ENCODE measurements at places on chromosomes 6 and 20.

GRCh38 chr6:93104195-93104817, 315.1 kb downstream of the EPHA7 start:
- DNase-seq: no peak

GRCh38 chr6:31710523-31711219, 4.0 kb downstream of the LY6G6F start:
- DNase-seq: no peak

GRCh38 chr6:116019428-116019827, 41.3 kb downstream of the FRK start:
- no peak for DNase-seq

DNA sequence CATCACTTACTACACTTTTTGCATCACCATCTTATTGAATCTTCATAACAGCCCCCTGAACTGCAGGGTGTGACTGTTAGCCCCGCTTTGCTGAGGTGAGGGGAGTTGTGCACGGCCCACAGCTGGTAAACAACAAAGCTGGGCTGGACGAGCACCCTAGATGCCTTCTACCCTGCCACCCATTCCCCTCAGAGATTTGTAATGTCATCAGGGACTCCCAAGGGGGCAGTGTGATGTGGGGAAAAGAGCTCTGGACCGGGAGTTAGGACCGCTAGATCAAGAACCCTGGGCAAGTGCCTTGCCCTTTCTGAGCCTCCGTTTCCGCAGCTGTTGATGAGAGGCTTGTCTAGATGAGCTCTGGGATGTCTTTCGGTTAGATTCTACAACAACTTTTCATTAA, 20.9 kb downstream of the PKIG start:
- DNase-seq: no peak

DNA sequence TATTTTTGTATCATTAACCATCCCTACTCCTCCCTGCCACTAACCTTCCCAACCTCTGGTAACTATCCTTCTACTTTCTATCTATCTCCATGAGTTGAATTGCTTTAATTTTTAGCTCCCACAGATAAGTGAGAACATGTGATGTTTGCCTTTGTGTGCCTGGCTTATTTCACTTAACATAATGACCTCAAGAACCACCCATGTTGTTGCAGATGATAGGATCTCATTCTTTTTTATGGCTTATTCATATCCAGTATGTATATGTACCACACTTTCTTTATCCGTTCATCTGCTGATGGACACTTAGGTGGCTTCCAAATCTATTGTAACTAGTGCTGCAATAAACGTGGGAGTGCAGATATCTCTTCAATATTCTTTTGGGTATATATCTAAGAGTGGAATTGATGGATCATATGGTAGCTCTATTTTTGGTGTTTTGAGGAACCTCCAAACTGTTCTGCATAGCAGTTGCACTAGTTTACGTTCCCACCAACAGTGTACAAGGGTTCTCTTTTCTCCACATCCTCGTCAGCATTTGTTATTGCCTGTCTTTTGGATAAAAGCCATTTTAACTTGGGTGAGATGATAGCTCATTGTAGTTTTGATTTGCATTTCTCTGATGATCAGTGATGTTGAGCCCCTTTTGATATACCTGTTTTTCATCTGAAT, 201.4 kb downstream of the ARHGAP18 start:
- DNase-seq: no peak

- no peak for DNase-seq
Measured at GRCh38 chr20:1085492-1086276, 32.7 kb upstream of the PSMF1 start.

- DNase-seq: no peak
Measured at GRCh38 chr6:52529311-52529710, 47.5 kb downstream of the TRAM2 start.

GRCh38 chr6:2596222-2596621, 154.5 kb downstream of the MYLK4 start:
- no peak for DNase-seq

GRCh38 chr6:101614774-101615173, 221.3 kb downstream of the GRIK2 start:
- no peak for DNase-seq

GRCh38 chr20:46883892-46884291, 10.8 kb upstream of the EYA2 start:
- DNase-seq: no peak

DNA sequence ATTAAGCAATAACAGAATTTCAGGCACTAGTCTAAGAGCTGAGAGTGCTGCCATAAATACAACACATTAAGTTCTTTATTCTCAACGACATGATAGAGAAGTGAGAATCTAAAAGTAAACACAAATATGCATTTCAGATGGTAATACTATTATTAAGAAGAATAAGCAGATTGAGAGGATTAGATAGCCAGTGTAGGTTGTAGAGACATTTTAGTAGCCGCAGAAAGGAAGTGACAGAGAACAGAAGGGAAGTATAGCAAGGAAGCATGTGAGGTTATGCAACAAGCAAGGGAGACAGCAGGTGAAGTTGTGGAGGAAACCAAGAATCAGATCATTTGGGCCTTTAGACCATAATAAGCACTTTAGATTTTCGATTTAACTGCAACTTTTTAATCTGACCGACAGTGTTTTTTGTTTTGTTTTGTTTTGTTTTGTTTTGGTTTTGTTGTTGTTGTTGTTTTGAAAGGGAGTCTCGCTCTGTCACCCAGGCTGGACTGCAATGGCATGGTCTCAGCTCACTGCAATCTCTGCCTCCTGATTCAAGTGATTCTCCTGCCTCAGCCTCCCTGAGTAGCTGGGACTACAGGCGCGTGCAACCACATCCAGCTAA, 737.0 kb upstream of the ADGRB3 start:
- no peak for DNase-seq

DNA sequence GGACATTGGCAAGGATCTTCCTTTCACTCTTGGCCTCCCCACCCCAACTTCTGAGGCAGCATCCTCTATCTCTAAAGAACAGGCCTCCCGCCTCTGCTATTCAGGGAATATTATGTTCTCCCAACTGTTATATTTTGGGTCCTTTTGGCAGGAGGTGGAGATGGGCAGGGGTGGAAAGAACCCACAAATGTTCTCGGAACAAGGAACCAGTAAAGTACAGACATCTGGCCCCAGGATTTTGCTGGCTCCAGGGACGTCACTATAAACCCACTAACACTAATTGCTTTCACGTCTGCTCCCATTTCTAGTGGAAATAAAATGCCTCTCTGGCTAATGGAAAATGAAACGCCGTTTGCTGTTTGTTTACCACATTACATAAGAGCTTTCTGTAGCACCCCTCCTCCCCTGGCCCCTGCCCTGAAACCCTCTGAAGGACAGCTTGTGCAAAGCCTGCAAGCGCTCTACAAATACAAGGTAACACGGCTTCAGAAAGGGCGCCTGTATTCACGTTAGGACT, 77.7 kb upstream of the TBC1D7 start:
- DNase-seq: no peak

GRCh38 chr6:35016502-35017321, 124.4 kb downstream of the TCP11 start:
- no peak for DNase-seq

DNA sequence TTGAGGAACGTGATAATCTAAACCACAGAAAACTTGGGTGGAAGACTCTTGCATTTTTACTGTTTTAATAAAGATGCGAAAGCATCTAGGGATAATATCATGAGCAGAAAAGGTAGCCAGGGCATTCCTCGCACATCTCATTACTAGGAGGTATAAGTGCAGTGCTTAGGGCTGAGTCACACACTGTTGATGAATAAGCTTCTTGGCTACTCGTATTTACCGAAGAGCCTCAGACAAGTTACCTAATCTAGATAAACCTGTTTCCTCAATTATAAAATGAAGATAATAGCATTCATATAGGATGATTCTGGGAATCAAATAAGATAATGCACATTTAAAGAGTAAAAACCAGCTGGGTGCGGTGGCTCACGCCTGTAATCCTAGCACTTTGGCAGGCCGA, 780 bp upstream of the KIAA0319 start:
- DNase-seq: no peak

DNA sequence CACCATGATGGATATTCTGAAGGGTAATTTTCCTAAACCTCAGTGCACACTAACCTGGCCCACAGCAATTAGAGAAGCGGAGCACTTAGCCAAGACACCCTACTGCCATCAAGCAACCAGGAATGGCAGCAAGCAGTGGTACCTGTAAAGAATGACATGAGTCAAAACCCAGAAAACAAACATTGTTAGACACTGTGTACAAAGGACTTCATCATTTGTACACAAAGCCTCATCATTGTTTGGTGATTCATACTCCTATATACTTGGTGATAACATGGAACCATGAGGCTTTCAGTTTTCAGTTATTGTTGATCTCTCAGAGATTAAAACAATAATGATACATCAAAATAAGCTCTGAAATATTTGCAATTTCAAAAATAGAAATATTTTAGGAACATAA, 74.6 kb downstream of the MLIP start:
- no peak for DNase-seq

GRCh38 chr6:155530219-155530834, 74.7 kb upstream of the NOX3 start:
- no peak for DNase-seq

GRCh38 chr6:11685481-11686093, 93.0 kb downstream of the ADTRP start:
- no peak for DNase-seq

DNA sequence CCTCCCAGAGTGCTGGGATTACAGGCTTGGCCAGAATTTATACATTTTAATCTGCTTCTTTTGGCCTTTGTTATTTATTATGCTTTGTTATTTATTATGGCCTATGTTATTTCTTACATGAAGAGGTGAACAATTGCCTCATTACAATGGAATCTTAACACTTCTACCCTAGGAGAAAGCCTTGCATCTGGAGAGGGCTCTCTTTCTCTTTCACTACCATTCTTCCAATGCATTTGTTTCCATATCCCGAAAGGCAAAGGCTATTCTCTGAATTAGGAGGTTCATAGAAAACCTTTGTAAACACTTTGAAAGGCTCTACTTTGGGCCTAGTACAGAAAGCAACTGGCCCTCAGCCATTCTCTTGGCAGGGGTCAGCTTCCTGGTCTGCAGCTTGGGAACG, 19.9 kb upstream of the DEK start:
- DNase-seq: no peak

DNA sequence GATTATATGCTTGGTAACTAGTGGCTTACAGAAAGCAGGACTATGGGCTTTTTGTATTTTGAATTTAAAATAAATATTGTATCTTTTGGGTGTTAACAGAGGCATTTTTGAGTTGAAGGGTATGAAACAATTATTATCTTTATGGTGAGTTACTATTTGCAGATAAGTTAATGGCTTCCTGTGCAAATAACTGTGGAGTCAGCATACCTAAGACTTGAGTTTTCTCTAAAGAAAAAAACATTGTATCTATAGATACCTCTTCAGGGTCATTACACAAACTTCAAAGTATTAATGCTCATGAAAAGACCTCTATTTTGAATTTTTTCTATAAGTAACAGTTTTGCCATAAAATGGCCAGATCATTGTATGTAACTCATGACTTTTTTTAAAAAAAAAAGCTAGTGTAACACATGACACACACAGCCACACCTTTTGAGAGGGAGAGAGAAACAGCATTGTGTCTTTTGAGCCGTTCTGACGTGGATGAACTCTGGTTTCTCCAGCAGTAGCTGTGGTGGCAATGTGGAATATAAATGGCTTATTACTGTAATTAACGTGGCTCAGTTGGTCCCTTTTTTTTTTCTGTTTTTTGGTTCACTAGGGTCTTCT, 36.3 kb downstream of the PLEKHG1 start:
- DNase-seq: no peak

DNA sequence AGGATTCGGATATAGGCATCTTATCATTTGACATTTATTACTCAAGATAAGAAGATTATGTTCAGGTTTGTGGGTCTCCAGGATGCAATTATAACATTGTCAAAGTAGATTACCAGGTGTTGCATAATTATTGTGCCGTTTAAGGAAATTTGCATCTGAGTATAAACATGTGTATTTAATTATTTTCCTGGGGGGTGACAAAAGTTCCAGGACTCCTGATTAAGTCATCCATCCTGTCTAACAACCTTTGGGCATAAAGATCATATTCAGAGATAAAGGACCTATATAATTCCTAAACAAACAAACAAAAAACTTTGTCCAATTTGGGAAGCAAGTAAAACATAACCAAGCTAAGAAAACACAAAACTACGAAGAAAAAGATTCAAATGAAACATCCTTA, 3.3 kb upstream of the PPP1R14C start:
- DNase-seq: no peak

DNA sequence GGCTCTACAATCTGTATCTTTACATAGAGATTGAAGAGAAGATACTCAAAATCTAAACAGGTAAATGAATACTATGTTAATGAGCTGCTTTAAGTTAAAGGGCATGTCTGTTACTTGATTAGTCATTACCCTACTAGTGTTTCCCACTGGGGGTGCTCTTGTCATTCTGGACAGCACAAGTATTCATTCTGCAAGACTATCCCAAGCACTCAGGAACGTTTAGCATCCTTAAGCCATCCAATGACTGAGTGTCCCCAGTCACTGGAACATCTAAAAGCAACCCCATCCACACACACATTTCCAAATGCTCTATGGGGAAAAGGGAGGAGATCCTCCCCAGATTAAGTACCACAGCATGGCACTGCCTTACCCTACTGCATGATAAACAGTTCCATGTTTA, 25.7 kb downstream of the EZR start:
- no peak for DNase-seq

- no peak for DNase-seq
Measured at GRCh38 chr6:156954191-156954590, 177.0 kb downstream of the ARID1B start.

DNA sequence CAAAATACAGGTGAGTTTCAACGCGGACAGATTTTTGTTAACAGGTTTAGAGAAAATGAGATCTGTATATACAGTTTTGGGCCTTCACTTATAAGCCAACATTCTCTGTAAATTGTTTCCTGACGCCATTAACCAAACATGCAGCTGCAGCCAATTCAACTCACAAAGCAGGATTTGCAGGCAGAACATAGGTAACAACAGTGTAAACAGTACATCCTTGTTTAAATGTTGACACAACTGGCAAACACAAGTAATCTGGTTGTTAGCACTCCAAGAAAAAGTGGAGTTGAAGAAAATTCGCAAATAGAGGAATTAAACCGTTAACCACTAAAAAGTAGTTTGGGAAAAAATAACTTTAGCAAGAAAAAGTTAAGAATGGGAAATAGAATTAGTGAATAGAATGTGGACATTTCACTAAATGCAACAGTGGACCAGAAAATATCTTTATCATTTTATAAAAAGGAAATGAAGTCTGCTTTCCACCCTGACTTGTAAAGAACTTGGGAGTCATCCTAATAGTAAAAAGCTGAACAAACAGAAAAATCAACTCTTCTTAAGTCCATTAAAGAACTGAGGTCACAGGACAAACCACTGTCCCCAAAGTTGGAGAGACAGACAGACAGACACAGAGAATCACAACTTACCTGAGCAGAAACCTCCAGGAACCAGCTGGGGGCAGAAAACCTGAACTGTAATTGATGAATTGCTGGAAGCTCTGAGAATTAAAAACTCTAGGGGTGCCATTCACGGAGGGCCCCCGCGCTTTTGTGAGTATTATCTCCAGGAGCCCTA, 10.1 kb downstream of the SMIM28 start:
- no peak for DNase-seq

All from stimulated activated CD4-positive, alpha-beta T cell treated with anti-CD3 and anti-CD28 coated beads, Interleukin-15, amount 100 ng/mL, for 1 hour (primary cell).